Stimulated activated CD4-positive, alpha-beta T cell treated with anti-CD3 and anti-CD28 coated beads, TNF-alpha, amount 100 ng/mL, for 1 hour (primary cell): ENCODE measurements at places on chromosomes 5 and 9.
A peak's percentile ranks its signal among the peaks of the same experiment; 100 is the strongest.

DNA sequence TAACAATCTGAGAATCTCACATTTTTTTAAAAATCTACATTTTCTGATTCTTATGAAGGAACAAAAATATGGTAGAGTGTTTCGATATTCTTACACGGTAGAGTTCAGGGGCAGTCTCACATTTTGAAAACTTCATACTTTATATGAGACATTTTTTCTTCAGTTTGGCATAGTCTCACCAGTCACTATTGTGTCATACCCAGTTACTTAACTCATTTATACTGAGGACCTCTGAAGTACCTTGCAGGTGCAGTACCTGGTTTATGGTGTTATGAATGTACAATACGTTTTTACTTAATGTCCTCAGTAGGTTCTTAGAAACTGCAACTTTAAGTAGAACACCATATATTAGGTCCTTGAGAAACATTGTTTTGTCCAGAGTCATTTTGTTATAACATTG is 196.6 kb downstream of the SGCD start:
- no peak for DNase-seq

- DNase-seq, result peak; percentile 15
Observed at GRCh38 chr5:38265546-38266179, 7.3 kb downstream of the EGFLAM start.

GRCh38 chr5:36631620-36632362 is 25.4 kb downstream of the SLC1A3 start:
- DNase-seq, result no peak

DNA sequence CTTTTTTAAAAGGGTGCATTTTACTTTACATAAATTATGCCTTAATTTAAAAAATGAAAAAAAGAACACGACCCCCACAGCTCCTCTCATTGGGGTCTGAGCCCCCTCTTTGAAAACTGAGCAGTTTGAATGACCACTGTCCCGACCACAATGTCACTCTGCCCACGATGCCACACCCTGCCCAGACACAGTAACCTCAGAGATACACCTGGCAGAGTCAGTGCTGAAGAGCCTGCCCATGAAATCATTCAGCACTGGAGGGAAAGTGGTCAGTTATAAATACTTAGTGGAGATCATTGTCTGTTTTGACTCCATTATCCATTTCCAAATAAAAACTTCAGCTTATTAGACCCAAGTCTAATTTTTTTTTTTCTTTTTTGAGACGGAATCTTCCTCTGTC is 49.3 kb downstream of the DNAJC21 start:
- no peak for DNase-seq

DNA sequence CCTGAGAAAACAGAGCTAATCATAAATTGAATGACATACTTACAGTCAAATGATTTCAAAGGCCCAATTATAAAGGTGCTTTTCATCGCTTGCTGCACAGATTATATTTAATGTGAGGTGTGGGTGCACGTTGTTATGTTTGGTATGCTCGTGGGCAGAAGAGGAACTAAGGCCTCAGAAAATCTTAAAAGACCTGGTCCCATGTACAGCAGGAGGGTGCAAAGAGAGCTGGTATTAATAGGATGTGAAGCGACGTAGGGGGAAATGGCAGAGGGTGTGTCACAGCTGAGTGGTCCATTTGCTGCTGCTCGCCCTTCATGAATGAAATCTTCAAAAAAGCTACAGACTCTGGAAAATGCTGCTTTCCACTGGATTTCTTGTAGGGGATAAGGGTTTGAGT is 40.5 kb upstream of the IFNK start:
- no peak for DNase-seq

DNA sequence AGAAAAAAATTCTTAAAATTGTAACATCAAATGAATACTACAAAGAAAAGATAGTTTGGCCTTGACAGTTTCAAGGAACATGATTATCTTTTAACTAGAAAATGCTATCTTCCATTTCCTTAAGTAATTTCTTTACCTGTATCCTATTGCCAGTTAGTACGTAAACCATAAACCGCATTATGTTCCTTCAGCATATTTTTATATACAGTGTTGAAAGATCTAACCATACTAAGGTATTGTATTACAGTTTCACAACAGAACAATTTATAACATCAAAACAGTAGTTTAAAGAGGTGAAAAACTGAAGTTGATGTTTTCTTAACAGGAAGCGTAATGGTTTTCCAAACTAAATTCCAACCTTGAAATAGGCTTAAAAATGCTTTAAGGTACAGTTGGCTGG is 45.1 kb downstream of the GLRX start:
- no peak for DNase-seq

- no peak for DNase-seq
Observed at GRCh38 chr5:157745041-157745456, 1.5 kb downstream of the LSM11 start.

GRCh38 chr9:120474591-120475243 is 105.2 kb downstream of the CDK5RAP2 start:
- no peak for DNase-seq

DNA sequence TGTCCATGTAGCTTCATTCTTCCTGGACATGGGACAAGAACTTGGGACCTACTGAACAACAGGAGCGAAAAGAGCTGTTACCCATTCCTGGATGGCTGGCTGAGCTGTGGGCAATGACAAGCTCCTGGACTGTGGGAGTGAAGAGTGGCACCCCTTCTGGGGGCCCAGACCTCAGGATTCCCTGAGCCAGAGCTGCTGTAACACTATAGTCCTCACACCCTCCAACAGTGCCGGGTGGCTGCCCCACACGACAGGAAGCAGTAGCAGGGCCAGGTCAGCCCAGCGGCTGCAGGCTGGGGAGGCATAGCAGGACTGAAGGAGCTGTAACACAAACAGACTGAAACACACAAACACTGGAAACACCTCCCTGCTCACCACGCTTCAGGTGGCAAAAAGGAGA is 169.7 kb upstream of the IRX2 start:
- DNase-seq, result no peak

GRCh38 chr9:20988061-20988460 is 43.4 kb downstream of the HACD4 start:
- DNase-seq, result no peak
